ENCODE measurements at places on chromosomes 12 and 14.

DNA sequence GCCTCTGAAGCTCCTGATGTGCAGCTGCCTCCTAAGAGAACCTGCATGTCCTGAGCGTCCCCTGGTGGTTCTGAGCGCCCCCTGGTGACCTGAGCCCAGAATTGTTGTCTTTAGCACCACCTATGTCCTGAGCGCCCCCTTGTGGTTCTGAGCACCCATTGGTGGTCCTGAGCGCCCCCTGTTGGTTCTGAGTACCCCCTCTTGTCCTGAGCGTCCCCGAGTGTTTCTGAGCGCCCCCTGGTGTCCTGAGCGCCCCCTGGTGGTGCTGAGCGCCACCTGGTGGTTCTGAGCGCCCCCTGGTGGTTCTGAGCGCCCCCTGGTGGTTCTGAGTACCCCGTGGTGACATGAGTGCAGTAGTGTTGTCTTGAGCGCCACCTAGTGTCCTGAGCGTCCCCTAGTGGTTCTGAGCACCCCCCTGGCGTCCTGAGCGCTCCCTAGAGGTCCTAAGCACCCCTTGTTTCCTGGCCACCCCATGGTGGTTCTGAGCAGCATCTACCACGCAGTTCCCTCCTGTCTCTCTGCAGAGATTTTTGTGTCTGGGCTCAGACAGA, 782.5 kb downstream of the TMEM121 start:
- DNase-seq = peak; percentile 20

DNA sequence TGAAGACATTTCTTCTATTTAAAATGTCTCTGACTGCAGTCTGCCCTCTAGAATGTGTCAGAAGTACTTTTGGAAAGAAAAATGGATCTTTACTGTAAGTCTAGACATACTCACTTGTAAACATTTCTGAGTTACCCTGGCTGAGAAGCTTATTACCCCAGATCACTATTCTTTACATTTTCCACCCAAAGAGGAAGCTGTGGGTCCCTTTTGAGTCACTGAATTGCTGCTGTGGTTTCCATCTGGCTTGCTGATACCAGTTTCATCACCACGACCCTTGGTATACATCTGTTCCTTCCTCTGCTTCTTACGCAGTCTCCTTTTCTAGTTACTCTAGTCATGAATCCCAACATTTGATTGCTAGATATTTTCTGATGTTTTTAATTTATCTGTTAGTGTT, 20.2 kb upstream of the CLEC4D start:
- no peak for DNase-seq

DNA sequence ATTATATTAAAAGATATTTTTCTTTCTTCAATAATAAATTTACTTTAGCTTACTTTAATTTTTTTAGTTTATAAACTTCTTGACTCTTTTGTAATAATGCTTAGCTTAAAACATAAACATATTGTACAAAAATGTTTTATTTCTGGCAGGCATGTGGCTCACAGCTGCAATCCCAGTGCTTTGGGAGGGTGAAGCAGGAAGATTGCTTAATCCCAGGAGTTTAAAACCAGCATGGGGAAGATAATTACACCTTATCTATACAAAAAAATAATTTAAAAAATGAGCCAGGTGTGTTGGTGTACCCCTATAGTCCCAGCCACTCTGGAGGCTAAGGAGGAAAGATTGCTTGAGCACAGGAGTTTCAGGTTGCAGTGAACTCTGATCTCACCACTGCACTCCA, 120.7 kb downstream of the GPHN start:
- no peak for DNase-seq

- no peak for DNase-seq
Measured at GRCh38 chr12:50051101-50051806, 6.1 kb upstream of the ASIC1 start.

DNA sequence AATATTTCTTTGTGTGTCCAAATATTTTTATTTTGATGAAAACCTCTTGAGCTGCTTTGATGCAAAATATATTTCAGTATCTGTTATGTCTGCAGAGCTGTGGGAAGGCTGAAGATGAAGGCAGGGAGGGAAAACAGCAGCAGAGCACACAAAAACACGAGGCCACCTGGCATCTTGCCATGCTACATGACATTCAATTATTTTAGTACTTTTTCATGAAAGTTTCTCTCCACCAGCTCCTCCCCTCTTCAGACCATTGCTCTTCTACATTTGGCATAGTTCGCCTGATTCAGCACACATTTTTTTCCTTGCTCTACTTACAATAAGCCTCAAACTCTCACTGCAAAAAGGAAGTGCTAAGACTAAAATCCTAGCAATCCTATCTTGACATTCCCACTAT, 4.6 kb upstream of the ALX1 start:
- no peak for DNase-seq

- DNase-seq = no peak
Measured at GRCh38 chr12:3951380-3952135, 78.4 kb upstream of the PARP11 start.

DNA sequence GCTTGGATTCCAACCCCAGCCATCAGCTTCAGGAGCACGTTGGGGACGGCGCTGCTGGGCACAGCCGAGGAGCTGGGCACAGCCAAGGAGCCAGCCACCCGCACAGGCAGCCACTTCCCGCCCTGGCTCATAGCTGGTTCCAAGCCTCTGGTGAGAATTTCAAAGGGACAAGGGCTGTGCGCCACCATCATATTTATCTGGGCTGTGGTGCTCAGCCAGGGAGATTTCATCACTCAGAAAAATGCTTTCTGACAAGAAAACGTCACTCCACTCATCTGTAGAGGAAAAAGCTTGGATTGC, 66.4 kb downstream of the GALNT9 start:
- DNase-seq = no peak

- DNase-seq = no peak
Measured at GRCh38 chr12:51156245-51156765, 16.6 kb downstream of the TFCP2 start.

DNA sequence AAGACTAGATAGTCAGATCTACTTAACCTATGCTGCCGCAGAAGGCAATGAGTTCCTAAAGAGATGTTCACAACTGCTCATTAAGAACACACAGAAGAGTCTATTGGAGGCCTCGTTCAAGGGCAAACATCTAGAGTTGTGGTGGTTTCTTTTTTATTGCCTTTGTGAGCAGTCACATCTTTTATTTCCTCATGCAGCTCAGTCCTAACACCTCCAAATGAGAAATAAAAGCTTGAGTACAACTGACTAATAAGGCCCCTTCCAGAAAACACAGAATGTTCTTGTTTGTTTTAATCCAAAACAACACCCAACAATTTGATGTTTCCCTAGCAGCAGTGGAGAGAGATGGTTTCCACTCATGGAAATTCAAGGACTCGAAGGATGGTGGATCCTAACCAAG, 123.5 kb upstream of the NOS1 start:
- no peak for DNase-seq

- no peak for DNase-seq
Measured at GRCh38 chr12:67073336-67073735, 195.8 kb upstream of the CAND1 start.

GRCh38 chr12:94206886-94207285, 58.5 kb downstream of the PLXNC1 start:
- no peak for DNase-seq

DNA sequence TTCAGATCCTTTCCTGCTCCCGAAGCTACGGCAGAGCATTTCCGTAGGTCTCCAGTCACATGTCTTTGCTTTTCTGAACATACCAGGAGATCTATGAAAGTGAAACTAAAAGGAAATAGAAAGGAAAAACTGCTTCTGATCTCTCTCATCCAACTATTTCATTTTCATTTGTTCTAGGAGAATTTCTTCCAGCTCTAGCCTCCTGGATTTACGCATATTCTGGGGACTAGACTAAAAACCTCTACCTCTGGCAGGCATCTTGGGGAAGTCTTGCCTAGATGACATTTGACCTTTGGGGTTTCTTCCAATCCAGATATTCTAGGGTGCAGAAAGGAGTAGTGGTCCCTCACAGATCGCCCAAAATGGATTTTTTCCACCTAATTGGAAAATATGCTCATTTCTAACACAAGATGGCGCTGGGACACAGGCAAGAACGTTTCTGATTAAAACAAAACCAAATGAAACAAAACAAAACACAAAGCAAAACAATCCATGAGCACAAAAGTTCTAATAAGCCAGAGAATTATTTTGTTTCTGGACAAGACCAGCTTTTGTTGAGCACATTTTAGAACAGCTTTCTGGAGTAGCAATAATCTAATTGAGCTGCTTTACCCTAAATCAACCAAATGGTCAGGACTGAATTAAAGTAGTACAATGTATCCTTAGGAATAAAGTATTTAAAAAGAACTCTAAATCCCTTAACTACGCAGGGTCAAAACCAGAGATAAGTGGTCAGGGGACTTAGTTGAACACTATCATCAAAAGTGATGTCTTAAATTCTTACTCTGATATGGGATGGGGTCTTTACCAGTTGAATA, 12.3 kb upstream of the PARP11 start:
- peak; percentile 21 for DNase-seq

DNA sequence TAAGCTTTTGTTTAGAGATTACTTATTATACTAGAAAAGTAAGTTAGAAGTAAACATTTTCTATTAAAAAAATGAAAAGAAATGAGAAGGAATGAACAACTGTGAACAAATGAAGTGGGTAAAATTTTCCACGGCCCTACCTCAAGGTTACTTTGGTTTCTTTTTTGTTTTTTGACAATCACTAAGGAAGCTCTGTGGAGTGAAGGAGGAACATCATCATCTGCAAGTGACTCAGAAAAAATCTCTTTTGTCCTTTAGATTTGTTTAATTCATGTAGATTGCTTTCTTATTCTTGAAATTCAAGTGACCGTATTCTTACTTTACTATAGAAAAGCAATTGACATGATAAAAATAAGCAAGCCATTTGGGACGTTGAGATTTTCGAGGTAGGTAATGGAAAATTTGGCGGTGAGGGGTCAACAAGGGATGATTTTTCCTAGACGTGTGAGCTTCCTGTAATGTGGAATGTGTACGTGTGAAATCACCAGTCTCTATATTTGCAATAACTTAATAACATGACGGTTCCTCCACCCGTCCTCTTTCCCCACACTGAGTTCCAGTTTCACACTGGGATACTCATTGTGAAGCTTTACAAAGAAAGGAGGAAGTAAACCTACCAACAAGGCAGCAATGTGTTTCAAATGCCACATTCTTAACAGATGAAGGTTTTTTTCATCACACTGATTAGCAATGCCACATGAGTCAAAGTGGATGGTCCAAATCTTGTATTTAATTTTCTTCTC, 62.3 kb upstream of the EGLN3 start:
- DNase-seq = no peak

GRCh38 chr14:49615776-49616175, 4.7 kb downstream of the RPL36AL start:
- no peak for DNase-seq

DNA sequence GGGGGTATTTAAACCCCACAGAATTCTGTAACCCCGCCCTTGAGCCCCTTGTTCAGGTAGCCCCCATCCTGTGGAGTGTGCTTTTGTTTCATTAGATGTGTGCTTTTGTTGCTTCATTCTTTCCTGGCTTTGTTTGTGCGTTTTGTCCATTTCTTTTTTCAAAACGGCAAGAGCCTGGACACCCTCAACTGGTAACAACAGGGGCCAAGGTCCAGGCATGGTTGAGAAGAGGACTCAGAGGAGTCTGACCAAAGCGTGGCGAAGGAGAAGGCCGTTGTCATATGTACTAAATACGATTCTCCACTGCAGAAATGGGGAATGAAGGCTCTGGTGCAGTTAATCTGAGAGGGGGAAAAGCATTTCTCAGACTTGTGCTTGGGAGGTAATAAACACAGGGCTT, 46.0 kb upstream of the GNPNAT1 start:
- DNase-seq = no peak

GRCh38 chr12:1643043-1643442, 14.0 kb downstream of the WNT5B start:
- DNase-seq = no peak

DNA sequence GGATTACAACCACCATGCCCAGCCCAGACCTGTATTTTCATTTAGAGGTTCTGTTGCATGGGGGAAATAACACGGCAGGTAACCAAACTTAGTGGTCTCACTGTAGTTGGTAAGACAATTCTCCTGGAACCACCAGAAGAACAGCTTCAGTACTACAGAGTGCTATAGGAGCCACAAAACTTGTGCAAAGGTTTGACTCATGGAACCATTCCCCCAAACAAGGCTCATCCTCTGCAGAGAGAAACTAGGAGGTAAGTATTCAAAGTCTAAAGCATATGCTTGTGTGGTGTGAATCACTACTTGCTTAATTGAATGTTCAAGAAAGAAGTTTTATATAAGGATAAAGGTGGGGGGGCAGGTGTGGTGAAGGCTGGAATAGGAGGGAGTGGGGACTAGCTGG, 58.7 kb downstream of the GNS start:
- no peak for DNase-seq

DNA sequence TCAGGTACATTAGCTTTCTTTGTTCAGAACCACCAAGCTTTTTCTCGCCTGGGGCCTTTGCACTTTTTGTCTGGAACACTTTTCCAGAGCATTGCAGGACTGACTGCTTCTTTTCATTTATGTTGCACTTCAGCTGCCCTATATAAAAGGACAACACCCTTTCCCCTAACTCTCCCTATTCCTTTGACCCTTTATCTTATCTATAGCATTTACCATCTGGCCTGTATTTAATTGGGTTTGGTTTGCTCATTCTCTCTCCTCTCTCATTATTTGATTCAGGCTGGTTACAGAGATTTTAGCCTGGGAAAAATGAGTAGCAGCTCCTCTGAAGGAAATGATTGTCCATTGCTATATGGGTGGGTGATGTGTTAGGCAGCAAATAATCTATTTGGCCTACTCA, 165.4 kb downstream of the KICS2 start:
- DNase-seq = no peak

- no peak for DNase-seq
Measured at GRCh38 chr12:49557917-49558215, 10.1 kb downstream of the MCRS1 start.

- DNase-seq = no peak
Measured at GRCh38 chr14:33356181-33356580, 417.5 kb downstream of the NPAS3 start.

- DNase-seq = no peak
Measured at GRCh38 chr14:90194706-90195105, 61.6 kb upstream of the PSMC1 start.
